ENCODE measurements at places on chromosomes 12 and 14.

DNA sequence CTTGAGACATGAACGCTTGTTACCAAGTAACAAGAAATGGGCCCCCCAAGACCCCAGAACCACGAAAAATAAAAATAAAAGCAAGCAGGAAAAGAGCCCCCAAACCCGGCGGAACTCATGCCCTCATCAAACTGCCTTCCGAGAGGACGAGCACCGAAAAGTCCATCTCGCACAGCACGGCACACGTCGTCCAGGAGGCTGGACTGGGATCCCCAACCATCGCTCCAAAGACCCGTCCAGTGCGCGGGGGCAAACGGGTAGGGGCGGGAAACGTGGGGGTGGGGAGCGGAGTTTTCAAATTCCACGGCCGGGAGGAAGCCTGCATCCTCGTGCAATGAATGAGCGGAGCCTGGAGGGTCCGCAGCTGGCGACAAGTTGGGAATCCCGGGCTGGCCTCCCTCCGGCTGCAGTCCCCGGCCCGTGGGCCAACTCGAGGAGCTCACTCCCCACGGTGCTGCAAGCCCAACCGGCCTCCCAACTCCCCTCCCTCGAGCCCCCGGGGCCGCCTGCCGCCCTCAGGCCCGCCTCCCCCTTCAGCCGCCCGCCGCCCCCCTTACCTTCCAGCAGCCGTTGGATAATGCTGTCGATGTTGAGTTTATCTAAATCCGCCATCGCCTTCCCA, 484 bp downstream of the PPP1CC start:
- DNase-seq = no peak

- no peak for DNase-seq
Measured at GRCh38 chr14:49892301-49892635, 614 bp upstream of the ARF6 start.

DNA sequence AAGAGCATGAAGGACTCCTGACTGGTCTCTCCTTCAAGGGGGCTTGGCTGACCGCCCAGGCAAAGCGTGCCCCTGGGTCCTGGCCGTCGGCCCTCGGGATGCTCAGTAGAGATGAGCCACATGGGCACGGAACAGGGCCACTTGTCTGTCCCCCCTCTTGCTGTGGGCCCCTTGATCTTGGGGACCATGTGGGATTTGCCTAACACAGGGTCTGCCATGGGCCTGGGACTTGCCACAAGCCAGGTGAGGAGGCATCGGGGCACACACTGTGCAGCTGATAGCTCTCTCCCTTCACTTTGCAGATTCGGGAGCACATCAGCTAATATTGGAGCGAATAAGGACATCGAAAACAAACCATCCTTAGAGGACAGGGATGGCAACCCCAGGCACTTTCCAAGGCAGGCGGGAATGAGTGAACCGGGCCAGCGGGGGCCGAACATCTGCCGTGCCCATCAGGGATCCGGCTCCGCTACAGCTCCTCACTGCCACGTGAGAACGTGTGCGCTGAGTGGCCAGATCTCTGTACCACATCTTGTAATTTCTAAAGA, 88.1 kb downstream of the PIWIL1 start:
- DNase-seq = peak; percentile 26

GRCh38 chr12:3987571-3987970, 114.4 kb upstream of the PARP11 start:
- DNase-seq = no peak

DNA sequence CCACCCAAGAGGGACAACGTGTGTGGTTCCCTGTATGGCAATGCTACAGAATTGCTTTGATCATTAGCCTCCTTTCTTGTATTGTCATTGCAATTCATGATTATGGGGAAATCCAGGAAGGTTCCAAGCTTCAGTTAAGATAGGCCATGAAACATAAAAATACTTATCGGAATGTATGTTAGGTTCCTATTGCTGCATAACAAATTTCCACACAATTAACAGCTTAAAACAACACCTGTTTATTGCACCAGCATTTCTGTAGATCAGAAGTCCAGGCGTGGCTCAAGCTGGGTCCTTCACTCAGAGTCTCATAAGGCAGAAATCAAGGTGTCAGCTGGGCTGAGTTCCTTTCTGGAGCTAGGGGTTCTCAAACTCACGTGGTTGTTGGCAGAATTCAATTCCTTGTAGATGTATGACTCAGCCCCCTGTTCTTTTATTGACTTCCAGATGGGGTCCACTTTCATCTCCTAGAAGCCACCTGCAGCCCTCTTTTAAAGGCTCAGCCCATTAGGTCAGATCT, 365.6 kb upstream of the TMPO start:
- no peak for DNase-seq

DNA sequence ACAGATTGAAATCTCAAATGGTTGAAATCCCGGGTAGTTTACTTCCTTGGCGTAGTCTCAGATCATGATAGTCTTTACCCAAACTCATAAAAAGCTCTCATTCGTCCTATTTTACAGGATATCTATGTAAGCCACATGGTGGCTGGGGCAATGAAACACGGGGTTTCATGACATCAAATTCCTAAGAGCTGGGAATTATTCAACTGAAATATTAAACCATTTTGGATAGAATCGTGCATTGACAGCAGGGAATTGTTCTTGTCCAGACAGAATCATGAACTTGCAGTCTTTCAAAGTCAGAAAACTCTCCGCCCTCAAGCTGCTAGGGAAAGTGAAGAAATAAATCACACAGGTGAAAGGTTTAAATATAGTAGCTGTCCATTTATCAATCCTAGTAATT, 33.2 kb upstream of the PRKAB1 start:
- no peak for DNase-seq

DNA sequence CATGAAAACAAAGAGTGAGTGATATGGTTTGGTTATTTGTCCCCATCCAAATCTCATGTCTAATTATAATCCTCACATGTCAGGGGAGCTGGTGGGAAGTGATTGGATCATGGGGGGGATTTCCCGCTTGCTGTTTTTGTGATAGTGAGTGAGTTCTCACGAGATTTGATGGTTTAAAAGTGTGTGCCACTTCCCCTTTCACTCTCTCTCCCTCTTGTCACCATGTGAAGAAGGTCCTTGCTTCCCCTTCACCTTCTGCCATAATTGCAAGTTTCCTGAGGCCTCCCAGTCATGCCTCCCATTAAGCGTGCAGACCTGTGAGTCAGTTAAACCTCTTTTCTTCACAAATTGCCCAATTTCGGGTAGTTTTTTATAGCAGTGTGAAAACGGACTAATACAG, 2.1 kb upstream of the ATXN7L3B start:
- DNase-seq = no peak

DNA sequence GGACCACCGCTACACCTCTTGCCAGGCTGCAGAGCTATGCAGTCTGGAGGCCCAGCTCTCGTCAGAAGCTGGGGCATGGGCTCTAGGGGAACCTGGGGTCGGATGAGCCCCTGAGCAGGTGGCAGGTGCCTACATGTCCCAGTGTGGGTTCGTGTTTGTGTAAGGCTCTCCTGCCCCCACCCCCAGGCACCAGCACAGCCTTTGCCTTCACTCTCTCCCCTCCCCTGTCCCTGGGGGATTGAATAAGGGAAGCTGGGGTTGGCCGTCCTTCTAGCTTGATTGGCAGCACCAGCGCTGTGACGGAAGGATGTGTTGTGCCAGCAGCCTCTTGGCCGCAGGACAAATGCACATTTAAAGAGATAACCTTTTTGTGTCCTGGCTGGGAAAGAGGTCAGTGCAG, 34.8 kb upstream of the TSPAN9 start:
- peak; percentile 44 for DNase-seq

- DNase-seq = peak; percentile 48
Measured at GRCh38 chr14:38616959-38617358, 361.1 kb upstream of the CLEC14A start.

DNA sequence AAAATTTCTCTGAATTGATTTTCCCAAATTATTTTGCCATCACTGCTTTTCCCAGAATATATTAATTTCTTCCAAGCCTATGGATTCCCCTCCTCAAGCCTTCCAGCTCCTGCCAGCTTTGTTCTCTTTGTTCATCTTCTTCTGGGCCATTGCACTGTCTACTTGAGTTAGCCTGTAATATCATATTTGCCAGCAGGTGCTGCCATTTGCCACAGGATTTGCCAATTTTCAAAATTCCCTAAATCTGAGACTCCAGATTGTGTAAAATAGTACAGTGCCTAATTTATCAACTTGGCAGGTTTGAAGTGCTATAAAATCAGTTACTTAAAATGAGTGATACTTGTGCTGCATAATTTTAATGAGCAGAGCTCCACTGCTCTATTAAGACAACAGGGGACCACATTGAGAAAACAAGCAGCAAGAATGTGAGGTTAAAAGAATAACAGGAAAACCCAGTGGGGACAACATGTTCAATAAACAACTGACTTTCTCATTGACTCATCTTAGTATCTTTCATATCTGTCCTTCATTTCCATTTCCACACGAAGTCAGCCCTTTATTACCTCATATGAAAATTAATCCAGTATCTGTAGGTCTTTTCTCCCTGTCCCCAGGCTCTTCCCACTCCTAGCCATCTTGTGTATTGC, 84.6 kb upstream of the CCDC196 start:
- no peak for DNase-seq

GRCh38 chr14:92930737-92931602, 8.0 kb downstream of the CHGA start:
- DNase-seq = no peak

- no peak for DNase-seq
Measured at GRCh38 chr12:42332301-42333285, 6.6 kb downstream of the PPHLN1 start.

- peak; percentile 69 for DNase-seq
Measured at GRCh38 chr14:68736471-68736871, 56.4 kb downstream of the ZFP36L1 start.

DNA sequence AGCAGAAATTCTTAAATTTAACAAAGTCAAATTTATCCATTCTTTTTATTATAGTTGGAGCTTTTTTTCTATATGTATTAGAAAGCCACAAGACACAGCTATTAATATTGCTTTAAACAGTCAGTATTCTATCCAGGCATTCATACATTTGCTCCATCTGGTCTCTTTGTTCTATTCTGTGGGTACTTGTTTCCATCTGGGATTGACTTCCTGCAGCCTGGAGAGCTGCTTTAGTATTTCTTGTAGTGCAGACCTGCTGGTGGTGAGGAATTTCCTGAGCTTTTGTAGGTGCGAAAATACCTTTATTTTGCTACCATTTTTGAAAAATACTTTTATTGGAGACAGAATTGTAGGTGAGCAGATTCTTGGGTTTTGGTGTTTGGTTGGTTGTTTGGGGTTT, 29.0 kb downstream of the CCDC60 start:
- DNase-seq = no peak
